ENCODE measurements at places on chromosomes 7 and 10.

DNA sequence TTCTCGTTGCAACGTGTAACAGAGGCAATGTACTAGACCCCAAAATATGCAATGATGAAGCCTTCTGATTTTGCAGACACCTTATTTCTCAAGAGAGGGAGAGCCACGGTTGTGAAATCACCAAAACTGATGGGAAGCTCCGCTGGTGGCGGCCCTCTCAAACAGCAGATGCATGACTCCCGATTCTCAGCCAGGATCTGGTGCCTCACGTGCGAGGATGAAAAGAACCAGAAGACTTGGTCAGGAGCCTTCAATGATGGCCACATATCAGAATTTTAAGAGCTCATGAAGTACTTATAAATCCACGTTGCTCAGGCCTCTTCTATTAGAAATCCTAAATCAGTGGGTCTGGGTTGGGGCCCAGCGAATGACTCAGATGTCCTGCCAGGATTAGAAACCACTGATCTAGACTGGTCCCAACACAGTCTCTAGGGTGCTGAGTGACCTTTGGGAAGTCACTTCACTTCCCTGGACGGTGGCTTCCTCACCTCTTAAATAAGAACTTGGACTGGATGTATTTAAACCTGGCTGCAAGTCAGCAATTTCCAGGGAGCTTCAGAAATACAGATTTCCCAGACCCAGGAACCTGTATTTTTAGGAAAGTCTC, 41.9 kb upstream of the FAM180A start:
- DNase-seq = no peak

DNA sequence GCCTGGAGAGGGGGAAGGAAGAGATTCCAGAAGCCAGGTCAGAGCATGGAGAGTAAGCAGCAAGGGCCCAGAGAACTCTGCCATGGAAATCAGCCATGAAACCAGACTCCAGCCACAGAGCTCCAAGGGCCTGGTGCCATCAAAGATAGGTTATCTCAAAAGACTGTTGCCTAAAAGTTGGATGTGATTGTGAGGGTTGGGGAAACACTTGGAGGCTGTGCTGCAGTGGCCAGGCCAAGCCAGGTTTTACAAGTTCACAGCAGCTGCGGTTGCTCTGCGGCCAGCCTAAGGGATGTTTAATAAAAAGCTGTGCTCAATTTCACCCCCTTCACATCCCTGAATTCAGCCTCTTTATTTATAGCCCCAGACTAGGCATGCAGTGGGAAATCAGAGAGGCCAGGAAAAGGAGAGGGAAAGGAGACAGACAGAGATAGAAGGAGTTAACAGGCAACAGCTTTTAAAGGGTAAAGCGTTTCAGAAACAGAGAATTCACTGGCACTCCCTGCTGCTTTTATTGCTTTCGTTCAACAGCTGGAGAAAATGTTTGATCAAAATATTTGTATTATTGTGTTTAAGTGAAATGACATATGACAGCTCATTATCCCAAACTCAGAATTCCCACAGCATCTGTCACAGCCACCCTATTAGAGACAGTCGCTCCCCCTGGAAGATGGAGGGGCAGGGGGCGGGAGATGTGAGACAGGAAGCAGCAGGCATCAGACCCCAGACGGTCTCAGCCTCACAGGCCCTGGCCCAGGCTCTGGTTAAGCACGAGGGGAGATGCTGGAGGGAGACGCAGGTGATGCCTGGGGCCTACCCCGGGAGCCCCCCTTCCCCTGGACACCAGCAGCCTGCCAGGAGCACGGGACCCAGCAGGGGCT, 140.1 kb downstream of the GLI3 start:
- DNase-seq = no peak

DNA sequence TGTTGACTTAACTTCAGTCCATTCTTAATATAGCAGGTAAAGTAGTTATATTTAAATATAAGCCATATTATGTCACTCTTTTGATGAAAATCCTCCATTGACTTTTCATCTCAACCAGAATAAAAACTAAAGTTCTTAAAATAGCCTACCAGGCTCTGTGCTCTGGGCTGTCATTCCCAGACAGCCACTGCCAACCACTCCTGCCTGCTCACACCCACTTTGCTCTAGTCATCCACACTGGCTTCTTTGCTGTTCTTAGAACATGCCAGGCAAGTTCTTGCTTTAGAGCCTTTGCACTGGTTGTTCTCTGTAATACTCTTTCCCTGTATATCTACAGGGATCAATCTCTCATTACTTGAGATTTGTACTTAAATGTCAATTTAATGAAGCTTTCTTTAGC, 80.6 kb downstream of the ZEB1 start:
- no peak for DNase-seq

DNA sequence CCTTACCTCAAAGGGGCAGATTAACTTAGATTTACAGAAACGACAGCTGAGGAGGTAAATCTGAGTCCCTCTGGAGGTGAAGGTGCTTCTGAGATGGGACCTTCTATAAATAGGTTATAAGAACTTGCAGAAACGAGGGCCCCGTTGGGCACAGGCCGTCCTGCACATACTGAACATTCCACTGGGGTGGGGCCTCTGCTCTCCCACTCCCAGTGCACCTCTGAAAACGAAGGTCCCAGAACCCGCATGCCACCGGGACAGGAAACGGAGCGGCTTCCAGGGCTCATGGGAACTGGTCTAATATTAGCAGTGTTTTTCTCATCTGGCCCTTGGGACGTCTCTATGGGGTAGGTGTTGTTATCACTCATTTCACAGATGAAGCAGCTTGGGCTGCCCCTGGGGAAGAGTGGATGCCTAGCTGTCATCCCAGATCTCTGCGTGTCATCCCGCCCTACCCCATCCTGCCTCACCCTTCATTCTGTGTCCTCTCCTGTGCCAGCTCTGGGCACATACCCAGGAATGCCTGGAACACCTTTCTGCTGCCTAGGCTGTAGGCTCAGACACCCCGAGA, 19.6 kb downstream of the C10orf62 start:
- DNase-seq = no peak

DNA sequence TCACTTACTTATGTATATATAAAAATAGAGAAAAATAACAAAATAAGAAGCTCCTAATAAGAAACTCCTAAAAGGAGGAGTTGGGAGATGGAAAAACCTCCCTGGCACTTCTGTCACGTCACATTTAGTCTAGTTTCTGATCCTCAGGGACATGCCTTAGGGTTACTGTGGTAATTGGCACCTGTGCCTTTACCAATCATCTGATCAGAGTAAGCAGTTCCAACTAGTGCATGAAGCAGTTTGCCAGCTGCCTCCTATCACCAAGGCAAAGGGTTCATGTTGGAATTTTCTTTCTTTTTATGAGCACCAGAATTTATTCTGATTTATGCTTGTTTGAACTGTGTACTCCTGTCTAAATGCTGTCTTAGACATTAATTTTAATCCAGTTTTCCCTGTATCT, 49.9 kb downstream of the ARL4A start:
- no peak for DNase-seq

DNA sequence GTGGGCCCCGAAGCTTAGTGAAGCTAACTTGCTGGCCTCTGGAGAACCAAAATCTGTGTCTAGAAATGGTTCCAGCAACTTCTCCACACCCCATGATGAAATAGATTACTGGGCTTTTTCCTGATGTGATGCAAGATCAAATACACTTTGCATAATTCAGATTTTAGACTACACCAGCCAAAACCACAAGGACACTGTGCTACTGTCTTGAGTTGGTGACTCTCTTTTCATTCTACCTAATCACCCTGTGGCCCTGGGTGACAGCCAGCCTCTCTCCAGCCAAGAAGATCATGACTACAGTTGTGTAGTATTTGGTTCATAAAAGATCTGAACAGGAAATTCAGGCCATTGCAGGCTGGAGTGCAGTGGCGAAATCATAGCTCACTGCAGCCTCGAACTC, 22.2 kb downstream of the AZGP1 start:
- DNase-seq = no peak

DNA sequence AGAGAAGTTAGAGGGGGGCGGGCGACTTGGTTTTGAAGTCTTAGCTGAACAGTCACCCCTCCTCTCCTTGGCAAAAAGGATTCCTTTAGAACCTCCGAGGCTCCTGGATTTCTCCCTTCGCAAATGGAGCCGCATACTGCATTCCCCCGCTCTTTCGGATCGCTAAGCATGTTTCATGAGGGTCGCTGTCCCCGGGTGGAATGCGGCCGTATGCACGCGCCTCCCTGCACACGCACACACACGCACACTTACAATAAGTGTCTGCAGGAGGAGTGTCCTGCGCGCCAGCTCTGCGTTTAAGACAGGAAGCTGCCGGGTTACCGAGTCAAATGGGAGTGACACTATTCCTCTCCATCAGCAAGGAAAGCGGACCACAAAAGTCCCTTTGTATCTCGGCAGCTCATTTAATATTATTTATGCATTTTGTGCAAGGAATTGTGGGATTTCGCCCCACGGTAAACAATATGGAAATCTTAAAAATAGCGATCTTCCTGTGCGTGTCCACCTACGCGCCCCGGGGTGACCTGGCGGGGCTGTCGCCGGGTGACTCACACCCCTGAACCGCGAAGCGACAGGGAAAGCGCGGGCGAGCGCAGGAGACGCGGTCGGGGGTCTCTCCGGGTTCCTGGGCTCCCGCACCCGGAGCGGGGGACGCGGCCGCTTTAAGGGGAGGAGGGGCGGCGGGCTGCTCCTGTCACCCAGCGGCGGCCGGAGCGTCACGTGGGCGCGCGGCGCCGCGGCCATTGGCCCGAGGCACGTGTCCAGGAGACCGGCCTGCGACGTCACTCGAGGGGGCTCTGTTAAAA, 988 bp upstream of the EN2 start:
- peak; percentile 9 for DNase-seq

GRCh38 chr10:34709637-34710390, 105.3 kb downstream of the PARD3 start:
- no peak for DNase-seq

- peak; percentile 99 for DNase-seq
These were observed 30.2 kb upstream of the ANKRD2 start for GRCh38 chr10:97542169-97543024.

DNA sequence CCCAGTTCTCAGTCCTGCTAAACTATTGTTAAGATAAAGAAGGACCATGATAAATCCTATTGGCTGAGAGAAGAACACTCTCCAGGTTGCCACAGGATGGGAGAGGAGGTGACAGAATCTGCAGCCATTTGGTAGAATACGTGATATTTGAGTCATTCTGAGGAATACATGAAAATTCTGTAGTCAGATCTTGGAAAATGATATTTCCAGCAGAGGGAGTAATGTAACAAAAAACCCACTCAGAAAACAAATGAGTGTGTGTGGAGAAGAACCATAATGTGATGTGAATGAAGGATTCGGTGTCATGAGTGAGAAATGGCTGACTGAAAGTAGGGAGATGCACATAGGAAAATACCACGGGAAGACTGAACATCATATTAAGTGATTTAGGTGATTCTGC, 128.5 kb upstream of the PFKP start:
- DNase-seq = no peak

GRCh38 chr10:58063861-58064480, 203.7 kb downstream of the IPMK start:
- DNase-seq = no peak

GRCh38 chr10:87945984-87946383, 82.6 kb downstream of the PTEN start:
- no peak for DNase-seq

GRCh38 chr10:5095687-5096086, 1.5 kb downstream of the AKR1C3 start:
- no peak for DNase-seq

DNA sequence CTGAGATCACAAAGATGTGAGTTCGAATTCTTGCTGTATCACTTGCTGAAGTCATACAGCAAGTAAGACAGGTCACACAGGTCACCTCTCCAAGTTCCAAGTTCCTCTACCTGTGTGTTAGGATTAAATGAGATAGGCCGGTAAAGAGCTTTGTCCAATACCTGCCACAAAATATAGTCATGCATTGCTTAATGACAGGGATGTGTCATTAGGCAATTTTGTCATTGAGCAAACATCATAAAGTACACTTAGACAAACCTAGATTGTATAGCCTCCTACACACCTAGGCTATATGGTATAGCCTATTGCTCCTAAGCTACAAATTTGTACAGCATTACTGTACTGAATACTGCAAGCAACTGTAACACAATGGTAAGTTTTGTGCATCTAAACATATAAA, 469.4 kb downstream of the KCNMA1 start:
- no peak for DNase-seq

- DNase-seq = no peak
These were observed 60.6 kb upstream of the LAMB1 start for GRCh38 chr7:108063520-108063933.

DNA sequence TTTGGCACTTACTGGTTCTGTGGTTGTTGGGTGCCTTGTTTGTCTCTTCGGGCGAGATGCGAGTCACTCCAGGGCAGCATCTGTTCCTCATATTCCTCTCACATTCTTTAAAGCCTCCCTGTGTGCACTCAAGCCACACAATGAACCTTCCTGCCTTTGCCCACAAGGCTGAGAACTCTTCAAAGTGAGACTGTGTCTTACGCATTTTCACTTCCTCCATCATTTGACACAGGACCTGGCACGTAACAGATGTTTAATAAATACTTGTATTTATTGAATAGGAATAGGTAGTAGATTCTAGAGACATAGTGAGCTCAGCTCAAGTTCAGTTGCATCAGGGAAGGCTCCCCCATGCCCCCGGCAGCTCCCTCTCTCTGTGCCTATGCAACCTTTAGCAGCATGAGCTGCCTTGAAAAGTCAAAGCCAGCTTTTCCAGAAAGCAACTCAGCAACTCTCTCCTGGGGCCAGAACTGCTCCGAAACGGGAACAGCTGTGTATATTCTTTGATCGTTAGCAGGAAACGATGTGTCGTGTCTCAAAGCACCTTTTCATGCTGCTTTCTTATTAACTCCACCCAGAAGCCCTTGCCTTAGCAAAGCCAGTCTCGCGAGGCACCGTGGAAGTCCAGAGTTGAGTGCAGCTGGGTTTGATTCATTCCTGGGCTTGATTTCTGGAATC, 97.5 kb downstream of the PFKFB3 start:
- no peak for DNase-seq

GRCh38 chr10:6757158-6757557, 177.1 kb upstream of the PRKCQ start:
- no peak for DNase-seq

GRCh38 chr10:101932183-101932582, 88.6 kb upstream of the KCNIP2 start:
- DNase-seq = no peak

DNA sequence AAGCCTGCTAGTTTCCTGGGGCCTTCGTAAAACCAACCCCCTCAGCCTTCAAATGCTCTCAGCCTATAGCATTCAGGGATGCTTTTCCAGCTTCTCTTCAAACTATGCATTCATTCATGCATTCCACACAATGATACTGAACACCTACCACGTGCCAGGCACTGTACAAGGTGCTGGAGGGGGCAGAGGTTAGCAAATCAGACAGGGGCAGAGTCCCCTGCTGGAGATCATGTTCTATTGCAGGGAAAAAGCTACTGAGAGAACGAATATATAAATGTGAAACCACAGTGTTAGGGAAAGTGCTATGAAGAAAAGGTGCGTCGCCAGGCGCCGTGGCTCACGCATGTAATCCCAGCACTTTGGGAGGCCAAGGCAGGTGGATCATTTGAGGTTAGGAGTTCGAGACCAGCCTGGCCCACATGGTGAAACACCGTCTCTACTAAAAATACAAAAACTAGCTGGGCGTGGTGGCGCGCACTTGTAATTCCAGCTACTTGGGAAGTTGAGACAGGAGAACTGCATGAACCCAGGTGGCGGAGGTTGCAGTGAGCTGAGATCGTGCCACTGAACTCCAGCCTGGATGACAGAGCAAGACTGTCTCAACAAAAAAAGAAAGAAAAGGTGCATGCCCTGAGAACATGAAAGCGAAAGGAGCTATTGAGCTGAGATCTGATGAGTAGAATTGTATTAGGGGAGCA, 64.6 kb upstream of the CALN1 start:
- no peak for DNase-seq

- no peak for DNase-seq
These were observed 250.0 kb downstream of the CDC14C start for GRCh38 chr7:49174396-49174795.

GRCh38 chr7:134667899-134668298, 21.2 kb downstream of the BPGM start:
- DNase-seq = no peak
